Karpas-422 (cell line): ENCODE measurements at places on chromosomes 2 and 18. TPM values are rescaled to one million over a fixed set of nuclear protein-coding genes. Genes with fewer than 3 reads are reported as not detected.

- H3K27ac ChIP-seq, result no peak overlapping the region
- no peaks in the 10 kb centered on the region for H3K36me3 ChIP-seq
- no peaks in the 10 kb centered on the region for H3K27me3 ChIP-seq
- H3K4me1 ChIP-seq, result peaks cover 7% of the 10 kb centered on the region
These were observed 168.6 kb downstream of the SS18 start for GRCh38 chr18:25921677-25922421.

GRCh38 chr2:188577231-188577630 lies 285.6 kb downstream of the GULP1 start:
- no peak overlapping the region for H3K27ac ChIP-seq
- no peaks in the 10 kb centered on the region for H3K27me3 ChIP-seq
- no peaks in the 10 kb centered on the region for H3K4me1 ChIP-seq
- no peak overlapping the region for H3K4me3 ChIP-seq

GRCh38 chr18:59821983-59822382 lies 77.8 kb upstream of the PMAIP1 start:
- H3K4me3 ChIP-seq, result no peak overlapping the region
- H3K27ac ChIP-seq, result no peak overlapping the region
- H3K36me3 ChIP-seq, result no peaks in the 10 kb centered on the region
- no peaks in the 10 kb centered on the region for H3K27me3 ChIP-seq
- H3K4me1 ChIP-seq, result no peaks in the 10 kb centered on the region

GRCh38 chr18:41145516-41145915 lies 809.5 kb upstream of the PIK3C3 start:
- no peak for DNase-seq
- H3K4me3 ChIP-seq, result no peak overlapping the region
- H3K4me1 ChIP-seq, result peaks cover 44% of the 10 kb centered on the region
- H3K27ac ChIP-seq, result no peak overlapping the region
- H3K27me3 ChIP-seq, result no peaks in the 10 kb centered on the region
- no peaks in the 10 kb centered on the region for H3K36me3 ChIP-seq

Gene ANTXR1
- total RNA-seq, result not detected in 2 replicates

DNA sequence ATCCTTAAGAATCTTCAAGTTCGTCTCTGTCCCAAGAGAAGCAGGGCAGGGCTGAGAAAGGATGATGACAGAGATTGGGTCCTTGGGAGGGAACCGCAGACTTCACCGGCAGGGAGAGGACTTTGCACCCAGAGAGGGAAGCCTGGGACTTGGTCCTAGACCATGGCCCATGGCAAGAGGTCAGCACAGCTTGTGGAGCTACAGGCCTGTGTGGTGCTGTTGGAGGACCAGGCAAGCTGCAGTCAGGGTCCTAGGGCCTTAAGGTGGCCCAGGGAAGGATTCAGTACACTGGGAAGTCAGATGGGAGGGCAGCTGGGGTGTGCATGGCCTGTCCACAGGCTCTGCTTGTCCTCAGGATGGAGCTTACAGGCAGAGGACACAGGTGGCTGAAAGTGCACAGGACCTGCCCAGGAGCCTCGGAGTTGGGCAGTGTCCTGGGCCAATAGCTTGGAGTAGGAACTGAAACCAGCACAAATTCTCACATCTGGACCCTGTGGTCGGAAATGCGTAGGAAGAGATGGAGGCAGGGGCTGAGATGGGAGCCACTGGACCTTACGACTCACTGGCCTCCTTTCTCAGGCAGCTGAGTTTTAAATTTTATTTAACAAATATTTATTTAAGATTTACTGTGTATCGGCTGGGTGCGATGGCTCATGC lies 56.4 kb upstream of the TCF7L1 start:
- H3K36me3 ChIP-seq, result no peaks in the 10 kb centered on the region
- H3K4me1 ChIP-seq, result no peaks in the 10 kb centered on the region
- DNase-seq, result no peak
- no peaks in the 10 kb centered on the region for H3K27me3 ChIP-seq

- H3K4me3 ChIP-seq, result no peak overlapping the region
- no peak overlapping the region for H3K27ac ChIP-seq
- H3K4me1 ChIP-seq, result no peaks in the 10 kb centered on the region
- no peak for DNase-seq
These were observed 19.2 kb upstream of the ADAM23 start for GRCh38 chr2:206424134-206424533.

Gene STARD6
- total RNA-seq, result 0.47 TPM in 1 of 2 replicates, not detected in the other

- H3K4me1 ChIP-seq, result no peaks in the 10 kb centered on the region
- H3K4me3 ChIP-seq, result no peak overlapping the region
- H3K27me3 ChIP-seq, result no peaks in the 10 kb centered on the region
- no peak for DNase-seq
- H3K36me3 ChIP-seq, result no peaks in the 10 kb centered on the region
These were observed 49.1 kb upstream of the SCN9A start for GRCh38 chr2:166424841-166425240.

Gene PSD4
- total RNA-seq, result 43.3 and 85.3 TPM in 2 replicates
